ENCODE measurements at places on chromosomes 12 and 14.
A peak's percentile ranks its signal among the peaks of the same experiment; 100 is the strongest.

- DNase-seq = no peak
Measured at GRCh38 chr12:102939670-102940222, 17.7 kb upstream of the ASCL1 start.

- no peak for DNase-seq
Measured at GRCh38 chr12:90989686-90990111, 15.1 kb downstream of the EPYC start.

- no peak for DNase-seq
Measured at GRCh38 chr12:131332224-131332623, 378.5 kb downstream of the ADGRD1 start.

DNA sequence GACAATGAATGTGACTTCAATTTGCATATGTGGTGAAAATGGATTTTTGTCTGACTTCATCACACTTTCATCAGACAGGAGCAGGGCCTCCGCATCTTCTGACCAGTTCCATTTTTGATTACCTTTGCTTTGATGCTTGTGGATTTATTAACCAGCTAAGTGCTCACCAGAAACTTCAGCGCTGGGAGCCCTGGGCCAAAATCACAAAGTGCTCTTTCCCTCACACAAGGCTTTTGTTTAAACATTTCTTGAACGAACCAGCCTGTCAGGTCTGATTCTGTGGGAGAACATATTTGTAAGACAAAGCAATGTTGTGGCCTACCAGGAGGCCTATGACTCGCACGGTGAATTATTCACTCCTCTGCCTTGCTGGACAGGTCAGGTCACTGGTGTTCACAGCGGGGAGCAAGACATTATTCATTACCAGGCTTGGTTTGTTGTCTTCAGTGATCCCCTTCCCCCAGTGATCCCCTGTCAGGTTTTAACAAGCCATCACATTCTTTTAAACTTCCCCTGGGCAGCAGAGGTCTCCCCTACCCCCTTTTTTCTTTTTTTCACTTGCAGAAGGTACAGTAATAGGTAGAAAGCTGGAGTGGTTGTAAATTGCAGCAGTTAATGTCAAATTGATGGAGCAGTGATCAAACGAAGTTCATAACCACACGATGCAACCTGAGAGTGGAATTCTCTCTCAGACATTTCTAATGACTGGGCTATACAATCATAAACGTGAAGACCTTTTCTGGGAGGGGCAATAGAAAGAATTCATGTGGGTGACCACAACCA is 167.5 kb upstream of the PRICKLE1 start:
- DNase-seq = no peak

GRCh38 chr14:64948612-64949210 is 6.2 kb upstream of the GPX2 start:
- no peak for DNase-seq

DNA sequence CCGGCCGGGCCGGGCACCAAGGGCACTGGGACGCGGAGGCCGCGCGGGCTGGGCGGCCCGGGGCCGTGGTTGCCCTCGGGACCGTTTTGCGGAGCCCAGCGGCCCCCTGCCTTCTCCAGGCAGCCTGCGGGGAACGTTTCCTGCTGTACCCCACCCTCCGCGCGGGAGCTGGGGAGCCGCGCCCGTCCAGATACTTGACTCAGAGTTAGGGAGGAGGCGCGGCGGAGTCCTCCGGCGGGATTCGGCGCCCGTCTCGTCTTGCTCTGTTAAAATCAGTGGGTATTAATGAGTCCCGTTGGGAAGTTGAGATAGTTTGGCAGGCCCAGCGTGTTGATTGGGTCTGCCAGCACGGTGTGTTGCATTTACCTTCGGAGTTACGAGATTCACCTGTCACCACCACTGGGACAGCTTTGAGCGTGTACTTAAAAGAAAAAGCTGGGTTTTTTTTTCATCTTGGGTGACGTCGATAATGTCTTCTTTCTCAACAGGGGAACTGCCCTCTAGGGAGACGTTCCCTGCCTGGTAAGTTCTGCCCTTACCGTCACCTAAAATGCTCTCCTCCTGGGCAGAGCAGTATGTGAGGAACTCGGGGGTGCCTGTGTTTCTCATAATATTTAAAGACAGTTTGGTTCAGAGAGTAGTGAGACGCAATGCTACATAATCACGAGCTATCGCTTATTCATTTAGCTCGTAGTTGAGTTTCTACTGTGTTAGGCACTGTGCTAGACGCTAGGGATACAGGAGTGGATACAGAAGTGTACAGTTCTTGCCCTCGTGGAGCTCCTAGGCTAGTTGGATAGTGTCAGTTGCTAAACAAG is 596 bp downstream of the DLST start:
- DNase-seq = no peak

DNA sequence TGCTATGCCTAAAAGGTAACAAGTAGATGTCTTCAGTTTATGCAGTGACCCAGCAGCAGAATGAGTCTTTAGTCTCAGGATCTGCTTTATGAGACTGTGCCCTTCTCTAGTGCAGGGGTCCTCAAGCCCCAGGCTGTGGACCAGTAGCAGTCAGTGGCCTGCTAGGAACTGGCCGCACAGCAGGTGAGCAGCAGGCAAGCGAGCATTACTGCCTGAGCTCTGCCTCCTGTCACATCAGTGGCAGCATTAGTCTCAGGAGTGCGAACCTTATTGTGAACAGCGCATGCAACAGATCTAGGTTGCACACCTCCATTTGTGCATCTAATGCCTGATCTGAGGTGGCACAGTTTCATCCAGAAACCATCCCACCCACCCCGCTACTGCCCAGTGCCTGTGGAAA is 38.4 kb downstream of the LRP6 start:
- no peak for DNase-seq

DNA sequence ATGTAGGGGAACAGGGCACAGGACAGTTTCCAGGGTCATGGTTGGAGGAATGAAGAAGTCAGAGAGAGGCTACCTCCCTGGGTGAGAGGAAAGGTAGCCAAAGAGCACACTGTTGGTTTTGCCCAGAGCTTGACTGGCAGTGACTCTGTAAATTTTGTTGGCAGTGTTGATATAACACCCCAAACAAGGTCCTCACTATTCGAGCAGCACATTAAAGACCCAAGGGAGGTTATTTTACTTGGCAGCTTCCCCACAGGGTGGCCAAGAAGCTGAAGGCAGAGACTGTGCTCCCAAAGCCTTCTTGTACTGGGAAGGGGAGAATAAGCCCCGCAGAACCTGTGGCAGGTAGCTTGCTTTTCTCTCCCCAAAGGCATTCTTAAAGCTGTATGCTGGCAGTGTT is 40.6 kb downstream of the WSCD2 start:
- no peak for DNase-seq

DNA sequence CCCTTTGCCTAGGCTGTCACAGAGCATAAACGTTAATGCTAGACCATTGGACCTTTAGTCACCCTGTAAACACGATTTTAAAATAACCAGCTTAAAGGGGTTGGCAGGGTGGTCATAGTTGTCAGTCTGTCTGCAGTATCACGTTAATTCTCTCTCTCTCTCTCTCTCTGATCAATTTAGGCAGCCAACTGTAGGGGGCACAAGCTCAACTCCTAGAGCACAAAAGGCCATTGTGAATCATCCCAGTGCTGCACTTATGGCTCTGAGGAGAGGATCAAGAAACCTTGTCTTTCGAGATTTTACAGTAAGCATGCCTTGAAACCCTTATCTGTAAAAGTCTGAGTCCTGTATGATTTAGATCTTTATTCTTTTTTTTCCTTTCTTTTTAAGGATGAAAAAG is 97.1 kb downstream of the SCAF11 start:
- no peak for DNase-seq

DNA sequence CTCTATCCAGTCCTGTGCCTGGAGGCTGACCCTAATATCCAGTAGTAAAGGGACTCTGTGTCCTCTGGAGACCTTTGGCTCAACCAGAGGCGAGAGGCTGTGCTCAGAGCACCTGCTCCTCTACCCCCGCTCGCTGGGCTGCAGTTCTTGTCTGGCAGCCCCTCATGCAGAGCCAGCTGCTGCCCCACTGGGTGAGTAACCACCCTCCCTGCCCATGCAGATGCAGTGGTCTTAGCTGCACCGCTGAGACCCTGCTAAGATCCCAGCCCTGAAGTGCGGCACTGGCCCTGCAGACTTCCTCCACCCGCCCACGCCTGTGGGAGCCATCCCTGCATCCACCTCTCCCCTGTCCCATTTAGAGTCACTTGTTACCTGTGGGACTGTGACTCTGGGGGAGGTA is 347.5 kb upstream of the SFSWAP start:
- no peak for DNase-seq

- no peak for DNase-seq
Measured at GRCh38 chr12:125418902-125419564, 353.8 kb downstream of the AACS start.

GRCh38 chr14:67228325-67228984 is 12.8 kb upstream of the PALS1 start:
- DNase-seq = no peak

GRCh38 chr12:48824905-48825304 is 6.6 kb downstream of the CACNB3 start:
- DNase-seq = no peak

GRCh38 chr12:102095677-102096263 is 24.1 kb downstream of the NUP37 start:
- DNase-seq = no peak

DNA sequence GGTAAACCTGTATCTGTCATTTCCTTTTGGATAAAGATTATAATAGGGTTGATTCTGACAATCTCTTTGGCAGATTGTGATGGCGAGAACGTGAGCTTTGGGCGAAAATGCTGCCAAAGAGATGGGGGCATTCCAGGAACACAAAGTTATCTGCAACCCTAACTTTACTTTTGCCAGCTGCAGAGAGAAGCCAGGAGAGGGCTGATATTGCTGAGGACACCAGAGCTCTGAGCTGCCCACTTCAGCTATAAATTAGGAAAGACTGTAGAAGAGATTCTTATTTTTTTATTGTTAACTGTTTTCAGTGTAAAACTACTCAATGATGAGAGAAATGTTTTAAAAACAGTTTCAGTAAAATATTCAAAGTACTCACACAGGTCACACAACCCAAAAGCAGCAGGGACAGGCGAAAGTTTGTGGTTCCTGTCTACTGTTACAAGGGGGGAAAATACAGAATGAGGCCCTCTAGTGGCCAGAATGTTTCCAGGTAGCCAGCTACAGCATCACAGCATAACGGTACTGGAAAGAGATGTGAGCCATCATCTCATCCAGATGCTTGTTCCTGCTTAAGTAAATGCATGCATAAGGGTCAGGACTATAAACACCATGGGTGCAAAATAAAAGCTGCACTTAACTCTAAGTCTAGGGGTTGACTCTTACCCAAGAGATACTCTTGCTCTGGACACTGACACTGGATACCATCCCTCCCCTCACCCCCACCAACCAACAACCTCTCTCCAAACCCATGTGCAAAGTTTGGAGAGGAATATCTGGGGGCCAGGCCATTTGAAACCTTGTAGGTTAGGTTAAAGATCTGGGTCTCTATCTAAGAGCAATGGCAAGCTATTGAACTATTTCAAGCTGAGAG is 498.4 kb downstream of the RMST start:
- peak; percentile 1 for DNase-seq

DNA sequence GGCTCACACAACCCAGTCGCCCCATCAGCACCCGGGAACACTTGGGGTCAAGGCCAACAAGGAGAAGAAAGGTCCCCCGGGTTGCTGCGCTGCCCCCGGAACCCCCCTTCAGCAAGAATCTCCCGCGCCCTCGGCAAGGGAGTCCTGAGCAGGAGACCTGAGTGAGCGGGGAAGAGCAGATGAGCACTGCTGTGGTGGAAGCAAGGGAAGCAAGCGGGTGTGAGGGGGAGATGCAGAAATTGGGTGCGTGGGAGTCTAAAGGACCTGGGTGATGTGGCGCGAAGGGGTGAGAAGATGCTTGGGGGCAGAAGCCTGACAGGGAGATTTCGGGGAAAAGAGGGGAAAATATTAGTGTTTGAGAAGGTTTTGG is 105.5 kb upstream of the PRB2 start:
- DNase-seq = no peak

GRCh38 chr12:108643941-108644810 is 10.5 kb upstream of the SELPLG start:
- DNase-seq = no peak

GRCh38 chr12:63075376-63076060 is 75.5 kb downstream of the AVPR1A start:
- no peak for DNase-seq

- no peak for DNase-seq
Measured at GRCh38 chr12:122064780-122065588, 13.6 kb upstream of the MLXIP start.

DNA sequence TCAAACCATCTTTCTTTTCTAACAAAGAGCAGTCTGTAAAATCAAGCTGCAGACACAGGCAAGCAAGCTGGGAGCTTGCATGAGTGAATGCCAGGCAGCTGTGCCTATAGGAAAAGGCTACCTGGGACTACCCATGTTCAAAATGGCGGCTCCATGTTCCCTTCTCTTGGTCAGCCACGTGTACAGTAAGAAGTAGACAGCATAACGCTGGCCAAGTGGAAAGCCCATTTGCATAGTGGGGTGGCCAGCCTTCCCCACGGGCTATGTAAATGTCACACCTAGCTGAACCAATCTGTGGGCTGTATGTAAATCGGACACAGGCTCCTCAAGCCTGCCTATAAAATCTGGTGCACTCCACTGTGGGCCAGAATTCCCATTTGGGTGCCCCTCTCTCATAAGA is 117.1 kb downstream of the SYT10 start:
- DNase-seq = no peak

DNA sequence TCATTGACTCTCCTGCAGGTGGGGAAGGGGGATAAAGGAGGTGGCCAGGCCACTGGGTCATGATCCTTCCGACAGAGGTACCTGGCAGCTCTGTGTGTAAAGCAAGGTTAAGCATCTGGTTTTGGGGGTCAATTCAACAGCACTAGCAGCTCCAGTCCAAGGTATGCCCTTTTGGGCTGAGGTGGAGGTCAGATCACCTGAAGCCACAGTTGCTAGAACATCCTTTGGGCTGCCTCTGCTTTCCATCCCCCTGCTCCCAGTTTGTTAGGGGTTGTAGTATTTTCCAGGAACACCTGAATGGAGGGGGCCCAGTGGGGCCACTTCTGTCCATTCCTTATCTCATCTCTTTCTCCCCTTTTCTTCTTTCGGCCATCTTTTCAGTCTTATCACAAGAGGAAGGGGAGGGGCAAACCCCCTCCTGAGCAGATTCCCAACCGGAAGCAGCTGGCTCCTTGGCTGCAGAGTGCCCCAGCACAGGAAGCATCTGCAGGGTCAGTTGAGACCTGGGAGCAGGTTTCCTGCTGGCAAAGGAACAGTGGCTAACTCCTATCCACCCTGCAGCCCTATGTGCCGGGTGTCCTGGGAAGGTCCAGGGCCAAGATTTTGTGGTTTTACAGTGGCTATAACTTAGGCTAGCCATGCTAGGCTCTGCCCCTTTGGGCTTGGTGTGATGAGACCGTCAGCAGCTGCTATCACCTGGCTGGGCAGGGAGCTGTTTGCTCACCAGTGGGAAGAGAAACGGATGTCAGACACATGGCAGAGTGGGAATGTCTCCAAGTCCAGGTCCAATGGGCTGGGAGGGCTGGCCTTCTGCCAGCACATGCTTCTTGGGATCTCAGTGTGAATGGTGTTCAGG is 40.2 kb downstream of the SH2B3 start:
- DNase-seq = no peak

All from activated T-cell treated with anti-CD3 and anti-CD28 coated beads for 48 hours (primary cell).